ENCODE measurements at places on chromosomes 6 and 20. TPM values are rescaled to one million over a fixed set of nuclear protein-coding genes. Genes with fewer than 3 reads are reported as not detected.

- no peak for DNase-seq
Observed at GRCh38 chr6:146741609-146742008, 142.8 kb downstream of the ADGB start.

DNA sequence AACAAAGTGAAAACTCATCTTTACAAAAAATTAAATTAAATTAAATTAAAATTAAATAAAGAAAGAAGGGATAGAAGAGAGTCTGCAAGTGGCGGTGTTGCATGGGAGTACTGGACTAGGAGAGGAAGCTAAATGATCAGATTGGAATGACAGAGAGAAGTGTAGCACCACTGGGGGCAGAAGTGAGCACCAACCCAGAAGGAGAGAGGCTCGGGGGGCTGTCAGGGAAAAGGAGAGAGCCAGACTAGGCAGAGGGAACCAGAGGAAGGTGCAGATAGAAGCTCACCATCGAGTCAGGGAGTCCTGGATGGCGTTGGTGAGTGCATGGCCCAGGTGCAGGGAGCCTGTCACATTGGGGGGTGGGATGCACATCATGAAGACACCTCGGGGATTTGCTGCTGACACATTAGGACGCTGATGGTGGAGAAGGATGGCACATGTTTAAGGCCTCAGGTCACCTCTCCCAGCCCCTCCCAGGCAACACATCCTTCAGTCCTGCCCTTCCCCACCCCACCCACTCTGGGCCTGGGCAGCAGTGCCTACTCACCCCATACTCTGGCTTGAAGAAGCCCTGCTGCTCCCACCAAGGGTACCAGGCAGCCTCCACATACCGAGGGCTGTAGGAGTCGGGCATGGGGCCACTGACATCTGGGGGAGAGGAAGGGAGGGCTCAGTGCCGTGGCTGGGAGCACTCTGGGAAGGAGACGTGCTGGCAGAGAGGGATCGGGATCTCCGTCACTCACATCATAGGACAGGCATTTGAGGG, 4.0 kb downstream of the VARS1 start:
- no peak for DNase-seq

DNA sequence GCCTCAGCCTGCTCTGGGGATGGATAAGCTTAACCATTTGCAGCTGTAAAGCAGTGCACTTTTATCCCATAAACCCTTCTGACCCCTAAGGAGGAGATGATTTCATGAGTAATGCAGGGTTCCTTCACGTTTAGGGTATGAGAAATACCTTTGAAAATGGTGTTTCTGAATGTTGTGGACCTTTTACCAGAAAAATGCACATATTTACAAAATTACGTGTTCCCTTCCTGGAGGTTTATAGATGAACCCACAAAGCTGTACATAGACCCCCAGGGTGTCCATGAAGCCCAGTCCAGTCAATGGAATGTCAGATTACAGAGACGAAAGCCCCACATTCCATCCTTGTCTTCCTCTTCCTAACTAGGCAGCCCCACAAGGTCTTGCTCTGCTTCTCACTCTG, 78.6 kb upstream of the INSM1 start:
- DNase-seq: no peak

GRCh38 chr20:11473983-11474382, 443.7 kb upstream of the BTBD3 start:
- no peak for DNase-seq

GRCh38 chr6:64050590-64050989, 415.0 kb downstream of the PHF3 start:
- DNase-seq: no peak

- DNase-seq: no peak
Observed at GRCh38 chr6:36643977-36644376, 34.5 kb upstream of the CDKN1A start.

GRCh38 chr20:49999329-49999728, 16.5 kb downstream of the SNAI1 start:
- no peak for DNase-seq

GRCh38 chr6:169589293-169589692, 112.5 kb downstream of the WDR27 start:
- DNase-seq: no peak

The EFCAB8 gene
- 0.30 TPM for total RNA-seq

The ZNF334 gene
- 4.7 TPM for total RNA-seq

The WFDC12 gene
- 3.9 TPM for total RNA-seq

The SGK2 gene
- total RNA-seq: 1.2 TPM

The SLA2 gene
- total RNA-seq: 1.4 TPM

The ZC2HC1B gene
- total RNA-seq: not detected

The THEMIS gene
- total RNA-seq: 1.8 TPM

Measured in lower lobe of right lung (tissue), 2 donors.